Common myeloid progenitor, CD34-positive (primary cell): ENCODE measurements at places on chromosomes 12 and 14.

DNA sequence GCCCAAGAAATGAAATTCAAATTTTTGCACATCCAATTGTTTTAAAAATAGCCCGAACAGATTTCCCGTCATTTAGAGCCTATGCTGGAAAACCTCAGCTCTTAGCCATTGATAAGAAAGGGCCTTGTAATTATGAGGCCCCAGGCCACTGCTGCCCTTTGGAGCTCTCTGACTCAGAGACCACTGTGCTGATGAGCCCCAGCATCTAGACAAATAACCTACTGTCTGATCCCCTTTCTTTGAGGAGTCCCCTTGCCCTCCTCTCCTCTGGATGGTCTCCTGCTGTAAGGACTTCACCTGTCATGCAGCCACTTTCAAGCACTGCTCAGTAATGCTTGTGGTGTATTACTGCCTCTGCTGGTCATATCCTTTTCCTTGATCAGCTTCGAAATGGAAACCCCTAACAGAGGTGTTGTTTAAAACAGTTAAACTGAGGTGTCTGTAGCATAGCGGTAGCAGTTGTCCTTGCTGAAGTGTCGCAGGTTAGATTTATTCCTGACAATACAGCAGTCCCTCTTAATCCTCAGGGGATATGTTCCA is 159.9 kb upstream of the SRRM4 start:
- no peak for DNase-seq

- DNase-seq: peak; percentile 73
These were observed 4.4 kb upstream of the C1RL start for GRCh38 chr12:7113389-7113871.

GRCh38 chr12:86838711-86839110 is 582.5 kb upstream of the MGAT4C start:
- no peak for DNase-seq

DNA sequence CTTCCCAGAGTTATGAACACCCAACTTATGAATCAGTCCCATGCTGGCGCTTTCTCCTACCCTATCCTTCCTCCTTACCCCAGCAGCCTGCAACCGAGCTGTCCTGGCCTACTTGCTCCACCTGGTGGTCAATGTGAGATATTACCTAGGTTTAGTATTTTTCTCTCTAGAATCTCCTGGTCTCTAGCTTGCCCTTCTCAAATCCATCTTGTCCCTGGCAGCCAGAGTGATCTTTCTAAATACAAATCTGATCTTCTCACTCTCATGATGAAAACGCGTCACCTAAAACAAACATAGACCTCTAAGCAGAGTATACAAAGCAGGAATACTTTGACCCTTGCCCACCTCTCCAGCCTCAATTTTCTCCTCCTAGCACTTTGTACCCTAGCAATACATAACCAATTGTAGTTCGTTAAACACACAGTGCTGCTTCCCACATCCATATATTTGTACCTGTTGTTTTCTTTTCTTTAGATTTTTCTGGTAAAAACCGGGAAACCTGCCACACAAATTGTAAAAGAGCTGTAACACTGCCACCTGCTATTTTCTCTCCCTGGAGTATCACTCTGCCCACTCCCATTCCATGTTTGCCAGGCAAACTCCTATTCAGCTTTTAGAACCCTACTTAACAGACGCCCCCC is 20.0 kb upstream of the TCP11L2 start:
- peak; percentile 58 for DNase-seq

DNA sequence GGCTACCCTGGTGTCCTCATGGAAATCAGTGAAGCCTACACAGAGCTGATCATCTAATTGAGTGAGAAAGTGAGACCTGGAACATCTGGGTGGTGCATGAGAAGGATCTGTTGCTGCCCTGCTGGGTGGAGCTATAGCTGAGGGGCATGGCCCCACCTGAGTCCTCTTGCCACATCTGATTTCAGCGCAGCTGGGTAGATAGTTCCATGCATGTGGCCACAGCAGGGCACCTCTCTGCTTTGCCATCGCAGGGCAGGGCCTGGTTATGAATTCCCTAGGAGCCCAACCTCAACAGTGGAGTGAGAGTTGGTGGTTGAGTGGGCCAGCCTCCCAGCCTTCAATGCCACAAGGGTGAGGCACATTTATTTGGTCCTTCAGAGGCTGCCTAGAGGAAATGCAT is 407.8 kb downstream of the BCL11B start:
- DNase-seq: no peak

DNA sequence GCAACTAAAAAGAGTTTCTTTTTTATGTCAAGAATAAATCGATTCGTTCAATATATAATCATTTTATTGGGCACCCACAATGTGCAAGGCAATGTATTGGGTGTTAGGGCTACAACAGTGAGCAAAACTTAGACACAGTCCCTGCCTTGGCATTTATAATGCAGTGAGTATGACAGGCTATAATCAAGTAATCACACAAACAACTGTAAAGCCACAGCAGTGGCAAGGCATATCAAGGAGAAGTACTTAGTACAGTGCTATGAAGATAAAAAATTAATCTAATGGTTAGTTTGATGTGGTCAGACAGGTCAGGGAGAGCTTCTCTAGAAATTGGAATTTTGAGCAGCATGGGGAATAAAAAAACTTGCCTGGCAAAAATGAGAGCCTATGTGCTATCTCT is 39.5 kb upstream of the OTOGL start:
- no peak for DNase-seq

- peak; percentile 73 for DNase-seq
These were observed 86.5 kb upstream of the CEP83 start for GRCh38 chr12:94545935-94546771.

DNA sequence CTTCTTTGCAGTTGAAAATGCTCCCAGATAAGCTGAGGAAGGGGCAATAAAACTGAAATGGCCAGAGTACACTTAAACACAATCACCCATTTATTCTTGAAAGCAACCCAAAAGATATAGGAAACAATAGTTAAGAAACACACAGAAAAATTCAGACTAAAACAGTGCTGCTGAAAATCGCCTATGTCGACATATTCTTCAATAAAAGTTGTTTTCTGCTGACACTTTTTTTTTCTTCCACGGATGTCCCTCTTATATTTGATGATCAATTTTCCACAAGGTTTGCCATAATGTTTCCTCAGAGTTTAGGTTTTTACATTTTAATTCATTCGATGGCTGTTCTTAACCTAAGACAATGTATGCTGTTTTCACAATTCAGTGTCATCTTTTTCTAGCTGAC is 74.2 kb downstream of the TPH2 start:
- DNase-seq: no peak

DNA sequence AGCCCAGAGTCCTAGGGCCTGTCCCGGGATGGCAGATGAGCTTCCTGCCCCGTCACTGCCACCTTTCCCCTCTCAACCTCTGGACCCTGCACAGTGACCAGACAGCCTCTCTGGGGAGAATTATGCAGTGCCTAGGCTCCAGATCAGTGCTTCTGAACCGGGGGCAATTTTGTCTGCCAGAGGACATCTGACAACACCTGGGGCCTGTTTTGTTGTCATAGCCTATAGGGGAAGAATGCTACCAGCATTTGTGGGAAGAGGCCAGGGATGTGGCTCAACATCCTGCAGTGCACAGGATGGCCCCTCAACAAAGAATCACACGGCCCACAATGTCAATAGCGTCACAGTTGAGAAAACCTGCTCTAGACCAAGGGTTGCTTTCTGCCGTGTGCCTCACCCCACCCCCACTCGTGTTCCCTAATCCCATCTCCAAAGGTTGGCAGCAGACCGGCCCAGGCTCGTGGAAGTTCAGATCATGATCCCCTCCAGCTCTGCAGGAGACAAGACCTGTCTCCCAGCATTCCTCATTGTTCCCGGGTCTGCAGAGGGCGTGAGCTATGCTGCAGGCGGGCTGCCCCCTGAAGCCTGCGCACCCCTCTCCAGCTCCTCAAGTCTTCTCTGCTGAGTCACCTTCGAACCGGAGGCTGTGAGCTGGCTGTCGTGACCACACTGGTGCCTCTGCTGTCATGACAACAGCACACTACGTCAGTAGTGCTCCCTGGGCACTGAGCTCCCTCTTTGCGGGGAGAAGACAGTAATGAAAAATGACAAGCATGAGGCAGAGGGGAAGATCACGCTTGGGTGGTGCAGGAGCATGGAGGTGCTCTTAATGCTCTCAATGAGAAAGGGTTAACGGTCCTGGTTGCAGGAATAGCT is 2.0 kb upstream of the GAPDH start:
- peak; percentile 98 for DNase-seq

DNA sequence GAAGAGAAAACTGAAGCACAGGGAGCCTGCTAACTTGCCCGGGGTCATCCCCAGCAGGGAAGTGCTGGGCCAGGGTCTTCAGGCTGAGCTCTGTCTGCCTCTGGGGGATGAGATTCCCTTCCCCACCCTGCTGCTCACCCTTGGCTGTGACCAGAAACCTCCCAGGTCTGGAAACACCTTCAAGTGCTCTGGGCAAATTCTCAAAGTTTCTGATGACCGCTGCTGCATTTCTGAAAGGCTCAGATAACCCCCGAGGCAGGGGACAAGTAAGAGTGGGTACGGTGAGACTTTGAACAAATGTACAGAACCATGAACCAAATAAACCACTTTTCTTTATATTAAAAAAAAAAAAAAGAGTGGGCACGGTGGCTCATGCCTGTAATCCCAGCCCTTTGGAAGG is 41.3 kb downstream of the LTBP2 start:
- no peak for DNase-seq

GRCh38 chr14:104442631-104443390 is 136.8 kb upstream of the C14orf180 start:
- no peak for DNase-seq

DNA sequence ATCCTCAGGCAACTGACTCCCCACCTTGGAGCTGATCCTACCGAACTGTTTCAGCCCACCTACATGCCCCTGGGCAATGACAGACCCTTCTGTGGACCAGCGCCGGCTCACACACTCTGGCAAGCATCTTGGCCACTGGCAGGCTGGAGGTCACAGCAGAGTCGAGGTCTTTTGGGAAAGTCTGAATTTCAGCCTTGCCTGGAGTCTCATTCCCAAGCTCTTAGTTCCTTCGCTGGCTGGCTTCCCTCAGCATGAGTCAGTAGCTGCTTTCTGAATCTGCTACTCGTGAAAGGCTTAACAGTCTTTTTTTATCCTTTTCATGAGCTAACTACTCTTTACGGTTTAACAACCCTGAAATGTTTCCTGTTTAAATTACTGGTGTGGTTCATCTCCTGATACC is 44.5 kb downstream of the ASCL4 start:
- DNase-seq: no peak

- DNase-seq: no peak
These were observed 310.2 kb downstream of the APAF1 start for GRCh38 chr12:98955284-98955683.

DNA sequence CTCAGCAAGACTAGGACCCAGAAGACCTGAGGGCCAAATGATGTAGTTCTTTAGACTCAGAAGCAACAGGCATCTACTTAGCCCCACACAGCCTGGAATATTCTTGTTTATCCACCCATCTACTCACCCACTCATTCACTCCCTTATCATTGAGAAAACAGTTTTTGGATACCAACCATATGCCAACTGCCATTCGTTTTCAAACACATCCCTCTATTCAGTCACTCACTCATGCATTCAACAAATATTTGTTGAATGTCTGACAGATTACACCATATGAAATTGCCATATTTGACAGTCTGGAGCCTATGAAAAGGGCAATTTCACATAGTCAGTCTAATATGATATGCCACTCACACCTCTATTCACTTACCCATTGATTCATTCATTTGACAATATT is 103.2 kb downstream of the NT5DC3 start:
- DNase-seq: no peak

DNA sequence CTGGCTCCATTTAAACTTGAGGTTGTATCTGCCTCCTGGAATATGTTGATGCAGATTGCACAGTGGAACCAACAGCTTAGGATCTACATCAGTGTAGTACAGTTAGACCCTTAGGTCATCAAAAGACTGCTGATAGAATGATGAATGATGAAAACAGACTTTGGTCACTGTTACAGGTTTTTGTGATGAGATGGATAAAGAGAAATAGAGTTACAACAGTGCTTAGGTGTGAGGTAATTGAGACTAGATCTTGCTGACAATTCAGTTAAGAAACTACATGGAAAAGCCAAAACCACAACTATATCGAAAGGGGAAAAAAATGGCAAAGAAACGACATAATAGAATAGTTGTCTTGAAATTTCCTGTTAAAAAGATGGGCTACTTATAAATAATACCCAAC is 145.7 kb upstream of the LMNTD1 start:
- DNase-seq: no peak

- DNase-seq: no peak
These were observed 977 bp downstream of the HEATR5A start for GRCh38 chr14:31419179-31419966.

GRCh38 chr14:69328765-69329164 is 68.8 kb downstream of the GALNT16 start:
- DNase-seq: no peak

DNA sequence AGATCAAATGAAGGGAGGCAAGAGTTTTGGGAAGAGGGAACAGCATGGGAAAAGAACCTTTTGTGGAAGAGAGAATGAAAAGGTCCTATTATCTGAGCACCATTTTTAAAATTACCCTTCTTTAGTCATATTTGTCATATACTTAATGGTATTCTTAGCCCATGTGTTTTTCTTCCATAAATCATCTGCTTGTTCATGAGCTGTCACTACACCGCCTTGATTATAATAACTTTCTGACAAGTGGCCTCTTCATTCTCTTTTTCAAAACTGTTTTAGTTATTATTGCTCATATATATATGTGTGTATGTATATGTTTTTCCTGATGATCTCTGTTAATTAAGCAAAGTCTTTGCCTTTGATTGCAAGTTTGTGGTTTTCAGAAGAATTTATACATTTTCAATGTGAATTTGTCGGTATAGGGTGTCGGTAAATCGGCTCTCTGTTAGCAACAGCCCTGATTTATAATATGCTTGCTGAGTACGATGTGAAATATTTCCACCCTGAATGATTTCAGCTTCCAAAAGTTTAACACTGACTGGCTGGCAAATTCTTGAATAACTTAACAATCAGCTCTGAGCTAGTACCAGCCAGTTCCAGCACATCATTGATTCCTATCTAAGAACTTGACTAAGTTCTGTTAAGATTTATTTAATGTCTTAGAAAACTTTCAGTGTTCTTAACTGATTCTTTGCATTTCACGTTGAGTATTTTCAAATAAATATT is 49.2 kb downstream of the GUCY2C start:
- DNase-seq: no peak

DNA sequence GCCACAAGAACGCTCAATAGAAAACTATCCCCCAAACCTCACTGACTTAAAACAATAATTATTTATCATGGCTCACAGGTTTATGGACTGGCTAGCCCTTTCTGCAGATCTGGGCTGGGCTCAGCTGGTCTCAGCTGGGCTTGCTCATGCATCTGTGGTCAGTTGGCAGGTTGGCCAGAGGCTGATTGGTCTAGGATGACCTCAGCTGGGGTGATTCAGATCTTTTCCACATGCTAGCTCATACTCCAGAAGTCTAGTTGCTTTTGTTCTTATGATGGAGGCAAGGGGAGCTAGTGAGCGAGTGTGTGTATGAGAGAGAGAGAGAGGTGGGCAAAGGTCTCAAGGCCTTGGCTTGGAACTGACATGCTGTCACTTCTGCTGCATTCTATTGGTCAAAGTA is 181.2 kb upstream of the NRXN3 start:
- DNase-seq: no peak

GRCh38 chr14:69149461-69150244 is 3.3 kb downstream of the DCAF5 start:
- no peak for DNase-seq

GRCh38 chr12:29510591-29511185 is 13.2 kb upstream of the OVCH1 start:
- no peak for DNase-seq
